ENCODE measurements at places on chromosomes 1 and 21.

DNA sequence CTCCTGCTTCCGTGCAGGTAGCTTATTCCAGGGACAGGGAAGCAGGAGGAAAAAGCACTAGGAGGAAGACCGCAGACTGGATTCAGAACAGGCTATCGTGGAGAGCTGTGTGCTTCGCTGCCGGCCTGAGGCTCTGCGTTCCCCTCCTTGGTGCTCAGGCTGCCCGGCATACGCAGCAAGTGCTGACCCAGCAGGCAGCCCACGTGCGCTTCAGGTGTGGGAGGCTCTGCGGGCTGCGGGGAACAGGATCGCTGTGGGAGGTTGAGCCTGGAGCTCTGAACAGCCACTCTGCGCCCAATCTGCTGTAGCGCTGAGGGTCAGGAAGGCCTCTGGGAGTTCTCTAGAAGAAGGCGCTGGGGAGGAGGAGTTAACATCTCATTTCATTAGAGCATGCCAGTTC is 27.9 kb downstream of the DOP1B start:
- no peak for DNase-seq

DNA sequence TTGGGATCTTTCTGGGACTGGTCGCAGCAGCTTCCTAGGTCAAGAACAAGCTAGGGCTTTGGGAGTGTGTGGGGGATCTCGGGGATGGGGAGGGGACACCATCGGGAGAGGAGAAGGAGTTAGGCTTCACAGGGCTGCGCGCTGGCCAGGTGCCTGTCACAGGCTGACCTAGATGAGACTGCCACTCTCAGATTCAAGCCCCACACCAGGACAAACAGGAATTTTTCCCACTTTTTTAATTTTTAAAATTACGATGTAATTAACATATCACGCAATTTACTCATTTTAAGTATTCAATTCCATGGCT is 180.6 kb downstream of the CAMTA1 start:
- DNase-seq, result no peak

GRCh38 chr21:15023776-15024175 is 41.0 kb downstream of the NRIP1 start:
- no peak for DNase-seq

GRCh38 chr1:23979387-23979880 is 693 bp downstream of the SRSF10 start:
- no peak for DNase-seq

GRCh38 chr1:86640161-86640670 is 64.2 kb upstream of the SH3GLB1 start:
- DNase-seq, result no peak

- DNase-seq, result no peak
These were observed 20.5 kb upstream of the TRABD2B start for GRCh38 chr1:48017716-48018115.

DNA sequence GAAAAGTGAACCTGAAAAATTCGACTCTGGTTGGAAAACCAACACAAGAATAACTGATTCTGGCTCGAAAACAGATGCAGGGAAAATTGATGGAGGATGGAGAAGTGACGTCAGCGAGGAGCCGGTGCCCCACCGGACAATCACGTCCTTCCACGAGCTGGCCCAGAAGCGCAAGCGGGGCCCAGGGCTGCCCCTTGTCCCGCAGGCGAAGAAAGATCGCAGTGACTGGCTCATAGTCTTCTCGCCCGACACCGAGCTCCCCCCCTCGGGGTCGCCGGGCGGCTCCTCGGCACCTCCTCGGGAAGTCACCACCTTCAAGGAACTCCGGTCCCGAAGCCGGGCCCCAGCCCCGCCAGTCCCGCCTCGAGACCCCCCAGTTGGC is 1.9 kb downstream of the RUSC1 start:
- DNase-seq, result no peak

- DNase-seq, result no peak
These were observed 468.1 kb downstream of the ADGRL2 start for GRCh38 chr1:82268826-82269225.

DNA sequence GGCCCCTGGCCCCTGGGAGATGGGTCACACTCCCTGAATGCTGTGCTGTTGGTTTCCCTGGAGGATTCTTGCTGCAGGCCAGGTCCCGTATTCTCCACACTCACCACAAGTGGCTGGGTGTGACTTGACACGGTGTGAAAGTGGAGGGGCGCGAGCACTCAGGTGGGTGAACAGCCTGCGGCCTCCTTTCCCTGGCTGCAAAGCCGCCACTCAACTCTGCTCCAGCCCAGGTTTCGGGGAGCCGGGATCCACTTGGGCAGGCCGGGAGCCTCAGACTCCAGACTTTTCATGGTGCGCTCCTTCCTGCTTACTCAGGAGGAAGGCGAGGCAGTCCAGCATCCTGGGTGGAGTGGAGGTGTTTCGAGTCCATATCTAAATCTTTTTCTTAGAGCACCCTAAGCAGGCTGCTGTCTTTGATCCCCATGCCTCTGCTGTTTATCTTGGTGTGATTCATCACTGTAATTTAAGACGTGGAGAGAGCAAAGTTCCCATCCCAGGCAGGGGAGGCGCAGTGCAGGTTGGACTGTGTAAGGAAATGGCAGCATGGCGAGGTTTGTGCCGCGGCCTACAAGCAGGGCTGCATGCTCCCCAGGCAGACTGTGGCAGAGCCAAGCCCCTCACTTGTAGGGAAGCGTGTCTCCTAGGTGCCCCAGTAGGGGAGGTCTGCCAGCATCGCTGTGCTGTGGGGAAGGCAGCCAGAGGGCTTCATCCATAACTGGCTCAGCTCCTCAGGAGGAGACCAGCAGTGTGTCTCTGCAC is 29.6 kb downstream of the VANGL1 start:
- no peak for DNase-seq

GRCh38 chr21:34289856-34290255 is 74.0 kb upstream of the KCNE2 start:
- no peak for DNase-seq

- DNase-seq, result no peak
These were observed 25.8 kb downstream of the UAP1 start for GRCh38 chr1:162587347-162587746.

DNA sequence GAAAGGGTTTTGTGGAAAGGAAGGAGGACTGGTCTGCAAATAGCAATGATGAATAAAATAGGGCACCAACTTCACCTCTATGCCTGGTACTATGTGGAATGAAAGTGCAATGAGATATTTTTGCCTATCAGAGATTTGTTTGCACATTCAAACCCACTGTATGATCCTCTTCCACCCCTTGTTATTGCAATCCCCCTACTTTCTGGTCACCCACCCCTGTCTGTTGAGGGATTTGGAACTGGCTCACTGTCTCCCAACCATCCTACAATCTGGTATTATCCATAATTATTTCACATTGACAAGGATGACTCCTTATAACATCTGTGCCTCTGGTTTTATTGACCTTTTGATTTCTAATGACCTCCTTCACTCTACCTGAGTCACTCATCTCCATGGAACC is 42.4 kb downstream of the CD55 start:
- DNase-seq, result no peak

DNA sequence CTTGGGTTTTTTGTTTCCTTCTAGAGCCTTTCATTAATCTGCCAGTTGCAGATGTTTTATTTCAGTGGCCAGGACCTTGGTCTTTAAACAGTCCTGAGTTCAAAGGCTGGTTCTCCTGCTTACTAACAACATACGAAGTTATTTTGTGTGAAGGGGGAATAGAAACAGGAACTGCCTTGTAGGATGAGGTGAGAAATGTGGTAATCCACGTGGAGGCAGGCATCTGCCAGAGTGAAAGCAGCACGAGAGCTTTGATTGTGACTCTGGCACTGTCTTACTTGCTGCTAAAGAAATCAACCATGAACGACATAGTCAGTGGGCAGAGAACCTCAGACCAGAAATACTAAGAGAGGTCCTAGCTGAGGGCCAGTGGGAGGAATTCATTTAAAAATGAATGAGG is 30.4 kb downstream of the TMEM63A start:
- no peak for DNase-seq

GRCh38 chr1:201014816-201015200 is 8.7 kb downstream of the KIF21B start:
- DNase-seq, result no peak

DNA sequence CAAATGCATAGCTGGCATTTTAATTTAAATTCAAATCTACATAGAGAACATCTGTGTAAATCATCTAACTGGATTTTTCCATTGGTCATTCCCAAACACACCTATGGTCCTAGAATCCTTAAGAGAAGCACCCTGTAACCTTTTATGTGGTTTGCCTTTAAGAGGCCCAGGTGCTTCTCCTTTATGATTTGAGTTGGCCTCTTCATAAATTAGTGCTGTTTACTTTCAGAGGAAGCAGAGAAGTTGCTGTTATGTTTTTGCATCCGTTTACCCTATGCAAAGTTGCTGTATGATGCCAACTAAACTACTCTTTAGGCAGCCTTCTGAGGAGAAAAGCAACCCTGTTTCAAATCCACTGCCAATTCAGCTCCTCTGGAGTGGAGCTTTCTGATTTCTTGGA is 193.8 kb downstream of the HS2ST1 start:
- no peak for DNase-seq

DNA sequence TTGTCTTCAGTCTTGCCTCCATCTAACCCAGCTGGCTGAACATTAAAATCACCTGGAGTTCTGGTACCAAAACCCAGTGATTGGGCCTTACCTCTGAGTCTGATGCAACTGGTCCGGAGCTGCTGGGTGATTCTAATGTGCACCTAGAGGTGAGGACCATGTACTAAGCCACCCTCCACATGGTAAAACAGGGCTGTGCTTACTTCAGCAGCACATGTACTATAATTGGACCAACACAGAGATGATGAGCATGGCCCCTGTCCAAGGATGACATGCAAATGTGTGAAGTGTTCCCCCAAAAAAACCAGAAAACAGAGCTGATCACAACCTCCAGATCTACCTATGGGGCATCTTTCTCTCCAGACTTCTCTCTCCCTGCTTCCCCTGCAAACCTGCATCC is 37.0 kb downstream of the ELK4 start:
- no peak for DNase-seq

GRCh38 chr1:172515927-172516326 is 17.0 kb upstream of the SUCO start:
- no peak for DNase-seq

GRCh38 chr1:241130881-241131280 is 226.1 kb downstream of the RGS7 start:
- DNase-seq, result no peak

Data from stimulated activated CD8-positive, alpha-beta memory T cell treated with anti-CD3 and anti-CD28 coated beads, Interleukin-4, amount 100 ng/mL, for 1 hour (primary cell).